Panc1 (cell line): ENCODE measurements at places on chromosomes 6 and 20.

- no peak for DNase-seq
Observed at GRCh38 chr6:31657406-31658157, 1.9 kb downstream of the APOM start.

- DNase-seq = no peak
Observed at GRCh38 chr6:116385459-116385802, 14.7 kb downstream of the DSE start.

- no peak for DNase-seq
Observed at GRCh38 chr6:26545627-26546026, 7.5 kb downstream of the HMGN4 start.

GRCh38 chr6:3654898-3655297 is 96.6 kb downstream of the PXDC1 start:
- no peak for DNase-seq

DNA sequence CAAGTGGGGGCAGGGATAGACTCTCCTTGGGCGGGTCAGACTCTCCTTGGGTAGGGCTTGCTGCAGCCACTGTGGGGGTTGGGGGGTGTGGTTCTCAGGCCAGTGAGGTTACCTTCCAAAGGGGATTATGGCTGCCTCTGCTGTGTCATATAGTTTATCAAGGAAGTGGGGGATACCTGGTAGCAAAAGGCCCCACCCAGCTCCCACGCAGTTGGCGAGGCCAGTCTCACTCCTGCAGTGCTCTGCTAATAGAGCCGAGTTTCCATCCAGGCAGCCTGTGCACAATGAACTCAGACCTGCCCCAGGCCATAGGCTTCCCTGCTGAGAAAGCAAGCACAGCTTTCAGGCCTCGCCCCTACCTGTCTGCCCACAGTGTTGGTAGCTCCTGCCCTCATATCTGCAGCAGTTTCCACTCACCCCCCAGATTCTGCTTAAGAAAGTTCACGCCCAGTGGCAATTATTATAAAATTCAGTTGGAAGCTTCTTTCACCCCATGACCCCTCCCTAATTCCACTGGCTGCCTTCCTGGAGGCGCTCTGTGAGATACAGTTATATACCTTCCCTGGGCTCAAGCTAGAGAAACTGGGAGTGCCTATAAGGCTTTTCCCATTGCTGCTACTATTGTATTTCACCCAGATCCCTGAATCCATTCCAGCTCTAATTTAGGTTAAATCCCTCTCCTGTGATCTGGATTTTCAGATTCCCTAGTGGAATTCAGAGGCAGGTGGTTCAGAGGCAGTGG is 56.1 kb downstream of the HDDC2 start:
- no peak for DNase-seq

- DNase-seq = no peak
Observed at GRCh38 chr20:8652396-8652795, 416.5 kb upstream of the PLCB4 start.

- DNase-seq = no peak
Observed at GRCh38 chr20:36726168-36726567, 19.7 kb downstream of the NDRG3 start.

DNA sequence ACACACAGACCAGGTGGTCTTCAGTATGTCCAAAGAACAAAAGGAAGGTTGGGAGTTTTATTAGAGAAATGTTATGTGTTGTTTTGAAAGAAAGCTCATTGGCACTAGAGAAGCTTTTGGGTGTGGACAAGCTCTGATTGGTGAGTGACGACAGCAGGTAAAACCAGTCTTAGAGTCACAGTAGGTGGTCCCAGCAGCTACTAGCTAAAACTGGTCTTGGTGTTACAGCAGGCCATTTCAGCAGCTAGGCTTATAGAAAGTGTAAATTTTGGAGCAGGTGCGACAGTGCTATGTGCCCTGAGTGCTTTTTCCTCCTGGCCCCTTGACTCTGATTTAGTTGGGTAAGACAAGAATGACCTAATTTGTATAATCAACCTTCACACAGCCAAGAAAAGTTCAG is 3.6 kb downstream of the CLDN20 start:
- no peak for DNase-seq
